ENCODE measurements at places on chromosomes 11 and 22.

DNA sequence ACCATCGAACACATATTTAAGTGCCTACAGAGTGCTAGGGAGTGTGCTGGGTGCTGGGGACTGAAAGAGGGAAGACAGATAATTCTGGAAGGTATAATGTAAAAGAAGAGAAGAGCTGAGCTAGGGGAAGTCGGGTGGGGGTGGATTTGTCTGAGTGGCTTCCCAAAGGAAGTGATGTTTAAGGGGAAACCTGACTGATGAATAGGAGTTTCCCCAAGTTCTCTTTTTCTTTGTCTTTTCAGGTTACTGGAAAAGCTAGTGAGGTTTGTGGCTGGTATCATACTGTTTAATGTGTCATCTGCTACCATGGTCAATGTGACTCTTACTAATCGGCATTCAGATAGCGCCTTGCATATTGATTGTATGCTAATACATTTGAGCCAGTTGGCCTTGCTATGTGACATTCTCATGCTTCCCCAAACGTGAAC, 151.6 kb upstream of the MTMR2 start:
- no peak for DNase-seq

- DNase-seq, result no peak
Measured at GRCh38 chr11:6356503-6357055, 33.7 kb upstream of the SMPD1 start.

GRCh38 chr11:19499026-19499669, 213.5 kb upstream of the NAV2 start:
- no peak for DNase-seq

- no peak for DNase-seq
Measured at GRCh38 chr22:22384267-22384666, 124.3 kb downstream of the ZNF280B start.

DNA sequence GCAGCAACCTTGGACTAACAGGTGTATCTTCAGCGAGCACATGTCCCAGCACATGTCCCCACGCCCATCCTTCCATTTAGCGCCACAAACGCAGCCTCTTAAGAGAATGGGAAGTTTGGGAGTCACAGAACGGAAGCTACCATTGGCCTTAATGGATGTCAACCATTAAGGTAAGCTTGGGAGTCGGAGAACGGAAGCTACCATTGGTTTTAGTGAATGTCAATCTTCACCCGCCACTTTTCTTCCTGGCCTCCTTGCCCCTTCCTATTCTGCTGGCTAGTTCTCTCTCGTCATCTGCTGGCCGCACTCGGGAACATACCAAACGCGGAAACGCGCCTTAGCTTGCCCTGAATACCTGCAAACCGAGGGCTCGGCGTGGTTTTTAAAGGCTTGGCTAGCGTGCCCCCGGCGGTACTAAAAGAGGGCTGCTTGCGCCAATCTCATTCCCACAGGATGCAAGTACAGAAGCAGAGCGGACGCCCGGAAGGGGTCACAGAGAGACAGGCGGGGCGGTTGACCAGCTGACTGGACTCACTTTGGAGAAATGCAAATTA, 24.3 kb downstream of the GLYATL1 start:
- DNase-seq, result no peak

GRCh38 chr11:119619665-119620064, 109.3 kb downstream of the NECTIN1 start:
- no peak for DNase-seq

DNA sequence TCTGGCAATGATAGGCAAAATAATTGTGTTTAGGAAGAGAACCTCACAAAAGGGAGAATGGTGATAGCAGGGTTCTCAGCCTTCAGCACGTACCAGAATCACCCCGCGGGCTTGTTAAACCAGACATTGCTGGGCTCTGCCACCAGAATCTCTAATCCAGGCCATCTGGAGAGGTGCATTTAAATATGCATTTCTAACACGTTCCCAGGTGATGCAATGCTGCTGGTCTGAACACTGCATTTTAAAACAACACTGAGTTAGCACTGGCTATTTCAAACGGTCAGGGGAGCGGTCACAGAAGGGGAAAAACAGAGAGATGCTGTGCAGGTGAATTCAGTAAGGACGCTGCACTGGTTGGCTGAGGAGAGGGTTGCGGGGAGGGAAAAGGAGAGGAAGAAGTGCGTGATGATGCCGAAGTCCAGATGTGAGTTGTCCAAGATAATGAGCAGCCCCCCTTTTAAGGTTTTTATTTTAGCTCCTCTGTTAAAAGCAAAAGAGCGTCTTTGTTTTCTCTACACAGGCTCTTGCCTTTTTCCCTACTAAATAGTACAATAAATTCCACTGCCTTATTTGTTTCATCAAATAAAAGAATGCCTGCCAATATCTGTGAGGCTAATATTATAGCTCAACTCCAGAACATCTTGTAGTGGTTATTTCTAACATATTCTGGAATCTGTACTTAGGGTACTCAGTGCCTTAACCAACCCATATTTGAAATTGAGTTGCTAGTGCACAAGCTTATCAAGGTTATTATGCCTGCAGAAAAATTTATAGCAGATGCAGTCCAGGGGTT, 109.6 kb upstream of the POU2AF2 start:
- DNase-seq, result no peak

DNA sequence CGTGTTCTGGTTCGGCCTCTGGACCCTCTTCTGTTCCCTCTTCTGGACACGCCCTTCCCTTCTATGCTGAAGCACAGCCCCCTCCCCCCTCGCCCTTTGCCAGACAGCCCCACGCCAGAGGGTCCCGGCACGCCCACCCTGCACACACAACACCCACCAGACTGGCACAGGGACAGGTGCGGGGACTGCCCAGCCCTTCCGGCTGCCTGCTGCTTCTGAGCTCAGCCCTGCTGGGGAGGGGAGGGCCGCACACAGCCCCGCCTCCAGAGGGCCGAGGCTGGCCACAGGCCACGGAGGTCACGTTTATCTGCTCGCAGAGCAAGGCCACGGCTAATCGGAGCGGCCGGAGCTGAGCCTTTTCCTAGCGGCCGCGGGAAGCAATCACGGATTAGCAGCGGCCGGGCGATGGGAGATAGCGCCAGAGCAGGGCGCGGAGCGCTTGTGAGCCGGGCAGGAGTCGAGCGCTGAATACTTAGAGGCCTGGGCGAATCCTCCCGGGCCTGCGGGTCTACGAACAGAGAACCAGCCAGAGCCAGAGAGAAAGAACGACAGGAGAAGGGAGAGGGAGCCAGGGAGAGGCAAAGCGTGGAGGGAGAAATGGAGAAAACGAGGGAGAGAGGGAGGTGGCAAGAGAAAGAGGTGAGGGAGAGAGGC, 21.5 kb downstream of the OTUB1 start:
- no peak for DNase-seq

DNA sequence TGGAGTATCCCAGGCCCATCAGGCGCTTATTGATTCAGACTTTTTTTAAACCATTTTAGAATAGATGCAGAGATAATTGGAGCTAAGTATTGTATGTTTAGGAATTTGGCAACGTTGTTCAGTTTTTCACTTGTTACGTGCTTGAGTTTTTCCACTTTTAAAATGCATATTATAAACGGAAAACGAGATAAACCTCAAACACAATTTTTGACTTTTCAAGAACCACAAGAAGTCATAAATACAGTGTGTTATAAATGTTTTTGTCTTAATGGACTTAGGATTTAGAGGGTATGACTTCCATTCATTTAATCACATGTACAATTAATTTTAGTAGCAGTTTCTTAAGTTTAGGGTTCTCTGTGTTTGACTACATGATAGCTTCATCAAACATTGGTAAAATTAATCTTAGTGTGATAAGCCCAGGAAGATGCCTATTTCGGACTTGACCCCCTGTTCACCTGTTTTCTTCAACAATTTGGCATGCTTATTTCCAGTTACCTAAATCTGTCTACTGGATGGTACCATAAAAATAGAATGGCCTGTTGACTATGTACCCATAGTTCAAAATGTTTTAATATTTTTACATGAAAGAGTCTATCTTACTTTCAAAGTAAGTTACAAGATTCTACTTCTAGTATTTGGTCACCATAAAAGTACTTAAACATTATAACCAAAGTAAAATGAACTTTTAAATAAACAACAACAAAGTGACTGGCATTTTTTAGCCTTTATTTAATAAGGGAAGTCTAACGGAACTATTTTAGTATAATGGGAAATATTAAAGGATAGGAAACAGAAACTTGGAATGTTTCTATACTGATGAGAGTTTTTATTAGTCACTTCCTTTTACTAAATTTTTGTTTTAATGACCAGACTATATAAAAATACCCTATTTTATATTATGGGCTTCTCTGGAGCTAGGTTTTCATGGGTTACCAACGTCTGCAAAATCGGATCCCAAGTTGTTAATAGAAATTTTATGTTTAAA, 1.4 kb downstream of the ZC3H12C start:
- no peak for DNase-seq

- no peak for DNase-seq
Measured at GRCh38 chr11:76327202-76327601, 53.7 kb downstream of the THAP12 start.

GRCh38 chr11:46410021-46410420, 18.4 kb upstream of the CHRM4 start:
- DNase-seq, result no peak

GRCh38 chr22:24402460-24403192, 24.8 kb upstream of the ADORA2A start:
- no peak for DNase-seq

DNA sequence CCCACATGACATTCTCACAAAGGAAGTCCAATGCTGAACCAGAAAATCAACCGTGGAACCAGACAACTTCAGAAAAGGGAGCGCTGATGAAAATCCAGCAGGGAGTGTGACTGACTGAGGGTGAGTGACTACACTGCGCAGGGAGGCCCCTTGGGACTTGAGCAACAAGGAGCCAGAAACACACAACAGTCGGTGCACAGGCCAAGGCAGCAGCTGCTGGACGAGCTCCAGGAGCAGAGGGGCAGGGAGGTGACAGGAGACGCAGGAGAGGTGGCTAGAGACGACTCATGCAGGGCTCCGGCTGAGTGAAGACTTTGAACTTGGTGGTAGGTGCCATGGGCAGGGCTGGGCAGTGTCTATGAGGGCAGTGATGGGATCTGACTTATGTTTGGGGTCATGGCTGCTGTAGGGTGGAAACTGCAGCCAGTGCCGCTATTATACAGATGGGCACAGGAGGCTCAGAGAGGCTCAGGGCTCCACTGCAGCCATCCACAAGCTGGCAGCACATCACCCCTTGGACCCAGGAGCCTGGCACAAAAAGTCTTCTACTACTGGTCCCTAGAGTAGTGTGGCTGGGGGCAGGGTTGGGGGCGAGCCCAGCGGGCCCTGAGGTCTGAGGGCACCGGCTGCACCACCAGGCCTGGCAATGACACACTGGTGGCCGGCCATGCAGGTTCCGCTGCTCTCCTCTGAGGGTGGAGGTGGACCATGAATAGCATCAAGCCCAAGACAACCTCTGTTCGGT, 10.3 kb upstream of the FADD start:
- no peak for DNase-seq

- no peak for DNase-seq
Measured at GRCh38 chr22:37449331-37450001, 22.2 kb upstream of the ELFN2 start.

DNA sequence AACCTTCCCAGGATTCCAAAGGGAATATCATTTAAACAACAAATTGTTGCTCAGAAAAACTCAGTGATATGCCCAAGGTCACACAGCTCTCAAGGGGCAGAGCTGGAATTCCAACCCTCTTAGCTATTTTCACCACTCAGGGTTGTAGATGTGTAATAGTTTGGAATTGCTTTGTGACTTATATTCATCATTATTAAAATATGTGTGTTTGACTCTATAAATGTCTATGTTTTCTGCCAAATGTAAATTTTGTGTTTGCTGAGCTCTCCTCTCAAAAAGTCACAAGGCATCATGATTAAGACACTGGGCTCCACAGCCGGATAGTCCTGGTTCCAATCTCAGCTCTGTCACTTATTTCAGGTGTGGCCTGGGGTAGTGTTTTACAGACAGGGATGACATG, 407.3 kb downstream of the TMEM135 start:
- DNase-seq, result no peak

DNA sequence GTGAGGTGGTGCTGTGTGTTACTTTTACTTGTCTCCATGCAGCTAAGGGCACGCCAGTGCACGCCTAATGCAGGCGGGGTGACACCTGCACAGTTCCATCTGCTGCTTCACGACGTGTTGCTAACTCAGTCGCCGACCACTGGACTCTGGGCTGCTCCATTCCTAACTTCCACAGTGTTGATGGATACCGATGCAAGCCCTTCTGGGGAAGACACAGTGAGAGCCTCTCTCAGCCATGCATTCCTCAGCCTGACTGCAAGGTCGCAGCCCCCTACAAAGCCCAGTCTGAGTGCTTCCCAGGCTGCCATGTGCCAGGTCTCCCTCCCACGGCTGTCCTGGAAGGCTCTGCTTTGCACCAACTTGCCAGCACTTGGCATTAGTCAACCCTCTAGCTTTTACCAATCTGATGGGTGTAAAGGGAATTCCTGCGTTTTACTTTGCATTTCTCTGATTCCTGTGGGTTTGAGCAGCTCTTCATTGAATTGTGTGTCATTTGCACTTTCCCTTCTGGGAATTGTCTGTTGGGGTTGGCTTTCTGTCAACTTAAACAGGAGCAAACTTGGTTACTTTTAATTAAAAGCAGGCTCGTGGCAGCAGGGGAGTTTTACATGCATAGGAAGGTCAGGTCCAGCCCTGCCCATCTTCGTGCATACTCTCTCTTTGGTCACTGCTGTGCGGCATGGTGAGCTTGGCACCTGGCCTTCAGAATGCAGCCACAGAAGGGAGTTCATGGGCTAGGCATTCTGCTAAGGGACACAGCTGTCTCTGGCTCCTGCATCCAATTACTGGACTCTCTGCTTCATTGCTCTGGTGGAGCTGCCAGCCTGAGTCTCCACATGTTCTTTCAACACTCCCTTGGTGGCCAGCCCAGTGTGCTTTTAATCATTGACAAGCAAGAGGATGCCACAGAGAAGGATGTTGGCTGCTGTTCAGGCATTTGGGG, 34.6 kb upstream of the SHANK2 start:
- no peak for DNase-seq

- no peak for DNase-seq
Measured at GRCh38 chr11:108115500-108116140, 5.7 kb upstream of the ACAT1 start.

DNA sequence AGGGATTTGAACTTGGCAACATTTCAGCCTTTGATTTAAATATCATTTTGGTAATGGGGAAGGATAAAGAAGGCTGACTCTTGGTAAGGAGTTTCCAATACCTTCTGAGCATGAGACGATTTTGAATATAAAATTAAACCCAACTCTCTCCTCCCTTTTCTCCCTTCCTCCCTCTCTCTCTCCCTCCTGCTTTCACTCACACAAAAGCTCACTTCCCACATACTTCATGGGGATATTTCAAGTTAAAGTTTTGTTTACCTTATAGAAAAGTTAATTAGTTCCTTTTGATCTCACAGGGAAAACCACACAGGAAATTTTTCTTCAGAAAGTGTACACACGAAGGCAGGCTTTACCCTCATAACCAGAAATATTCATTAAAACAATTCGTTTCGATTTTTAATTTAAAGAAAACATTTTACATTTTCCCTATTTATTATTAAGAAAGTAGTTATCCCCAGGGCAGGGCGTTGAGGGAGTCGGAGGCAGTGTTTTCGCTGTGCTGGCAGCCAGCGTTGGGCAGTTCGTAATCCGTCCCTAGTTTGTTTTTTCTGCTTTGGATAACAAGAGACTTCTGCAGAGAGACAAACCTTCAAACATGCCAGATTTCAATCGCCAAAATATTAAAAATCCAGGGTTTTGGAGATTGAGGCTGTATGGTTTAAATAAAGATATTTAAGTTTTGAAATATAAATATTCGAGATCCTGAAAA, 25.3 kb upstream of the ALX4 start:
- DNase-seq, result no peak
